Motor neuron (in vitro differentiated cells): ENCODE measurements at places on chromosomes 5 and 9. TPM values are rescaled to one million over a fixed set of nuclear protein-coding genes. Genes with fewer than 3 reads are reported as not detected.

- ATAC-seq: no peak
These were observed 40.1 kb upstream of the TARS1 start for GRCh38 chr5:33400675-33401074.

- no peak for ATAC-seq
These were observed 162.8 kb downstream of the PJA2 start for GRCh38 chr5:109246841-109247592.

DNA sequence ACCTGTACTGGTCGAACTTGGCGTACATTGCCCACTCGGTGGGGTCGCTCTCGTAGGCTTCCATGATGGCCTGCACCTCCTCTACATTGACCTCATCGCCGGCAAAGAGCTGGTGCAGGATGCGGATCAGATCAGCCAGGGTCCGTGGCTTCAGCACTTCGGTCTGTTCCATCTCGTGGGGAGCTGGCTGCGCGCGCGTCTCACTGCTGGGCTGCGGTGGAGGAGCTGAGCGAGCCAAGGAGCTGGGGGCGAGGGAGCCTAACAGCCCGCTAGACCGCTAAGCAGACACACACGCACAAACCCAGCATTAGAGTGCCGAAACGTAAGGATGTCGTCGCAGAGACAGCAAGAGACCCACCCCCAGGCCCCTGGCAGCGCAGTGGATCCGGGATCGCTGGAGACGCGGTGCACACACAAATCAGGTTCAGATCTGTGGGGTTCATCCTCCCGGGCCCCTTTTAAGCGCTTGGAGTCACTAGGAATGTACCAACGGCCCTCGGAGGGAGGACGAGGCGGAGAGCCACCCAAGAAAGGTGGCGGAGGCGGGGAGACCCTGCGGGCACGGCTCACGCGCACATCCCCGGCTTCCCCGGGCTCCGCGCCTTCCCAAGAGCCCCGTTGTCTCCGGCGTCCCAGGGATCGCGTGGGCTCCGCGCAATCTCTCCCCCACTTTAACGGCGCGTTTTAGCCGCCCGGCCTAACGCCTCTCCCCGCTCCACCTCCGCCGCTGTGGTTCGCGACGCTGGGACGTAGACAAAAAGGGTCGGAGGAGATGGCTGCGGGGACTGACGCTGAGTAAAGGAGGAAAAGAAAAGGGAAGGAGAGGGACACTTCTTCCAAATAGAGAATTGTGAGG, at the start of gene CDO1:
TSS of gene CDO1 (minus strand) at position 434 of the 856 bp plus-strand sequence. CDS start at position 172, 262 bp downstream.
- ATAC-seq: peak; percentile 82

- ATAC-seq: no peak
These were observed 48.6 kb downstream of the CARTPT start for GRCh38 chr5:71767661-71768060.

DNA sequence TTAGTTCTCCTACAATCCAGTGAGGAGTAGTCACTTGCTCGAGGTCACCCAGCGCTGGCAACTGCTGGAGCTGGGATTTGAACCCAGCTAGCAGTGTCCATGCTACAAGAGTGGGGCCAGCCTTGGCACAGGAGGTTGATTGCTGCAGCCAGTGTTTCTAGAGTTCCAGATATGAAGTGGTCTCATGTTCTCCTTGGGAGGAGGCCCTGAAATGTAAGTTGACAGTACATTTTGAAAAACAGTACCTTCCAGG, 802 bp downstream of the CCDC107 start:
- ATAC-seq: no peak

The RELL2 gene
- 14.9 and 18.6 TPM in 2 replicates for total RNA-seq

The INSYN2B gene
- total RNA-seq: 5.8 and 6.1 TPM in 2 replicates
